ENCODE measurements at places on chromosomes 4 and X. TPM values are rescaled to one million over a fixed set of nuclear protein-coding genes. Genes with fewer than 3 reads are reported as not detected.

DNA sequence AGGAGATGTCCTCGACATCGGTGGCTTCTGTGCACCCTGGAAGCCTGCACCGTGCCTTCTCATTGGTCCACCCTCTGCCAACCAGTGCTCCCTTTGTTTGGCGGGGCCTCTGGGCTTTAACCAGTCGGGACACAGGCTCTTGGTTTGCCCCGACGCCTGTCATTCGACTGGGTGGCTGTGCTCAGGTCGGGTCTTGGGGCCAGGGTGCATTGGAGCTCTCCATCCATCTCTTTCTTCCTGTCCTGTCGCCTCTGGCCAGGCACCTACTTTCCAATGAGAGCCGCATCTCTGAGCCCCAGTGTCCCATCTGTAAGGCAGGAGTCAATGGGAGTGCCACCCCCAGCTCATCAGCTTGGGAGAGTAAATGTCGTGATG, 37.2 kb upstream of the NHSL2 start:
- DNase-seq: no peak

The CT45A2 gene
- not detected for total RNA-seq

The MAGEB10 gene
- total RNA-seq: not detected

The EXOSC9 gene
- 47.8 TPM for total RNA-seq

The LPAR4 gene
- total RNA-seq: not detected

The DOCK11 gene
- total RNA-seq: 16.4 TPM

The HTN3 gene
- not detected for total RNA-seq

The PLXNB3 gene
- total RNA-seq: 33.7 TPM

The NBDY gene
- 73.1 TPM for total RNA-seq

GRCh38 chr4:7021930-7022664, 21.1 kb upstream of the TADA2B start:
- DNase-seq: peak; percentile 96

The ZNF275 gene
- 11.0 TPM for total RNA-seq

GRCh38 chrX:136674270-136674985, 26.5 kb downstream of the CD40LG start:
- DNase-seq: no peak
